AG09319 (cell line): ENCODE measurements at places on chromosomes 1 and 21.
A peak's percentile ranks its signal among the peaks of the same experiment; 100 is the strongest.

- DNase-seq = no peak
Observed at GRCh38 chr1:147904726-147905125, 2.1 kb downstream of the GJA8 start.

DNA sequence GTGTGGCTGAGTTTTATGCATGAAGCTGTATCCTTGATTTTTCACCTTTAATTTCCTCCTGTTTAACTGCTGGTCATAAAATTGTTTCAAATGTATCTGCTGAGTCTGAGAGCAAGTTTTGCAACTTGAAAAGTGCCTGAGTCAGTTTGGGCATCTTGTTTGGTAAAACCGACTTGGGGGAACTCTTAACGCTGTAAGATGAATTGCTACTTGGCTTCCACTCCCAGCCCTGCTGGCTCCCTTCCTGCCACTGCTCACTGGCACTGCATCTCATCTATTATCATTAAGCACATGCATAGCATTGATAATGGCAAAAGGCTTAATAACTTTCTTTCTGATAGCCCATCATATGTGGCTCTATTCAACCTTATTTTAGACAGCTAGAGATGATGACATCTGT, 35.7 kb upstream of the FAM78B start:
- no peak for DNase-seq

DNA sequence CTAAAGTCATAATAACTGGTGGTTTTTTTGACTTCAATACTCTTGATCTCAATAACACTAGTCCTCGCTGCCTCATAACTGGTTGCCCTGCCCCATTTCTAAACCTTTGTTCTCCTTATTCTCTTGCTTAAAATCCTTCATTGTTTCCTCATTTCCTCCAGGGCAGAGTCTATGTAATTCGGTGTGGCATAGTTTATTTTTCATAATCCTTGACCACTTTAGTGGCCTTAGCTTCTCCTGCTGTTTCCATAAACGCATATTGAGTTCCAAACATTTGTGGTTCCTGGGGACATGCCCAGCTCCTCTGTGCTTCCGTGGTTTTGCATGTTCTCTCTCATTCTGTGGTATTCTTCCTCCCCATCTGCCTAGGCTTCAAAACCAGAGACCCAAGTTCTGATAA, 19.0 kb upstream of the TLCD4 start:
- DNase-seq = peak; percentile 41

- no peak for DNase-seq
Observed at GRCh38 chr1:22287946-22288520, 145.1 kb upstream of the WNT4 start.

- peak; percentile 96 for DNase-seq
Observed at GRCh38 chr21:35072960-35073359, 23.9 kb upstream of the RUNX1 start.

DNA sequence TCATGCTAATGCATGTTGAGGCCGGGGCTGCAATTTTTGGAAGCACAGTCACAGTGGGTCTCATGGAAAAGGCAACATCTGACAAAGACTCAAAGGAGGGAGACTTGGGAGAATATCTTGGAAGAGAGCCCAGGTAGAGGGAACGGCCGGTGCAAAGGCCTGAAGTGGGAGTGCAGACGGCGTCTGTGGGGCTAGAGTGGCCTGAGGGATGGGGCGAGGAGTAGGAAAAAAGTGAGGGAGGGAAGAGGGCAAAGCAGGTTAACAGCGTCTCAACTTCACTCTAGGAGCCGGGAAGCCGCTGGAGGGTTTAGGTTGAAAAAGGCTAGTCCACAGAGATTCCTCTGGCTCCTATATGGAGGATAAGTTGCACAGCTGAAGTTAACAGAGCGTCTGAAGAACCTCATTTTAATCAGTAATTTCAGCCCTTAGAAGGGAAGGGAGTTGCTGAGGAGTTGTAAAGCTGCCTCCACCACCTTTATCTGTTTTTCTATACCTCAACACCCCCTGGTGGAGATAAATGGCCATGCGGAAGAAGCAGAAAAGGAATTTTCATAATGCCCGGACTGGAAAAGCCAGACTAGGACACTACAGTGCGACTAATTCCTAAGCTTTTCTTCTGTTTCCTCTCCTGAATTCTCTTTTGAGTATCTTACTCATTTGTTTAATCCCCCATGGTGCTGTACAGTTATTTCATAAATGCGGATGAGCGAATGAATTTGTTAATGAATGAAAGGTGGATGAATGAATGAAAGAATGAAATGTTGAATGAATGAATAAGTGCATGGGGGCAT, 78.7 kb upstream of the ZNF281 start:
- DNase-seq = peak; percentile 60

GRCh38 chr1:31381394-31382294, 8.8 kb upstream of the FABP3 start:
- no peak for DNase-seq

GRCh38 chr1:186896211-186896610, 67.5 kb downstream of the PLA2G4A start:
- DNase-seq = no peak

- no peak for DNase-seq
Observed at GRCh38 chr21:15444118-15444960, 285.4 kb upstream of the USP25 start.

DNA sequence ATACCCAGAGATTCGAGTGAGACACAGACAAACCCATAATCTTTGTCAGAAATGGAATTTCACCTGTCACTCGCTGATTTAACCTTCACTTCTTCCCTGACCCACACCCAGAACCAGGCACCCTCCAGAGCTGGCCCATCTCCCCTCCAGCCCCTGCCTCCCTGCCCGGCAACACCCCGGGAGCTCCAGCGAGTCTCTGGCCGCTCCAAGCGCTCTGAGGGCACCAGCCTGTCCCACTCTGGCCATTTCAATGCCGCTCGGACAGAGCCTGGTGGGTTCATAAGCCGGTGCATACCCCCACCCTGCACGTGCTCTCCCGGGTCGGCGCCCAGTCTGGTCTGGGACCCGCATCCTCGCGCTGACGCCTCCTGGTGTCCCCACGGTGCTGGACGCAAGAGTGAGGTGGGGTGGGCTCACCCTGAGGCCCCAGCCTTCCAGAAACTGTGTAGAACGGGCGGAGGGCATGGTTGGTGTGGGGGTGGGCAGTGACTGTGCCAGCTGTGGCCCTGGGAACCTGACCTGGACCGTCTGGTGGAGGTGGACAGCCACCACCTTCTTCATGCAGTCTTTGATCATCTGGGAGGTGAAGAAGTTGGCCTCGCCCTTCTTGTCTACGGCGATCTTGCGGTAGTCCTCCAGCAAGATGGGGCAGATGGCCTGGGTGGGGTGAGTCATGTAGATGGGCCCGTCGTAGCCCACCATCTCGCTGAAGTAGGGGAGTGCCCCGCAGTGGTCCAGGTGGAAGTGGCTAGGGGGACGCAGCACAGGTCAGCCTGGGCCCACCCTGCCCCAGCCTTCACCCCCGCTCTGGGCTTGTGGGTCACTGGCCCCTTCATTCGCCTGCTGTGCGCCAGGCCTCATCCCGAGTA, 5.4 kb downstream of the INTS11 start:
- no peak for DNase-seq

DNA sequence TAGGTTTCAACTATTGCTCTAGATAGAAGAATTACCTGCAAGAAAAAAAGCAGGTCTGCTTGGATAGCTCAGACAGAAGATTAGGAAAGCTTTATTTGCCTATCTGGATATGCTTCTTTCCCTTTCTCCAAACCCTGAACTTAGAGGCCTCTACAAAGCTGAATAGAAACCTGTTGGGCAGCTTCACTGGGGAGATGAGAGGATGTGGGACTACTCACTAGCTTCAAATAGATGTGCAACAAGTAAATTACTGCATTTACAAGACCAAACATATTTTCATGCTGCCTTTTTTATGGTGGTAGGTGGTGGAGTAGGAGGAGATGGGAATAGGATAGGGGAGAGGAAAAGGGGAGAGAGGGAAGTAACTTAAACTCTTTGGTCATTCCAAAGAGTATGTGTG, 6.4 kb downstream of the CLCA2 start:
- no peak for DNase-seq

DNA sequence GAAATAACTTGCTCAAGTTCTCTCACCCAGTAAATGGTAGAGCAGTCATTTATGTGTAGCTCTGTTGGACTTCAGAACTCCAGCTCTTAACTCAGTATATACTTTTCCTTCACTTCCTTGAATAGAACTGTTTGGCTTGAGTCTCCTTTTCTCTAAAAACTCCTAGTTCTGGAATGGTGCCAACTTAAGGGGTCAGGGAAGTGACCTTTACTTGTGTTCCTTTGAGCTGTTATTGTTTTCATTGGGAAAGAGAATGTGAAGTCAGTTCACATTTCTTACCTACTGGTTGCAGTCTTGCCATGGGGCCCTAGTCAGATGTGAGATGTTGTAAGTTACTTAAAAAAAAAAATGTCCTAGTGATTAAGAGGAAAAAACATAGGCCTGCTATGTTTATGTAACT, 77.0 kb upstream of the MACF1 start:
- DNase-seq = no peak
